Stimulated activated CD4-positive, alpha-beta T cell treated with anti-CD3 and anti-CD28 coated beads, Interleukin-12 subunit alpha, Interleukin-12 subunit beta, amount 100 ng/mL, for 48 hours (primary cell): ENCODE measurements at places on chromosomes 7 and 10.

DNA sequence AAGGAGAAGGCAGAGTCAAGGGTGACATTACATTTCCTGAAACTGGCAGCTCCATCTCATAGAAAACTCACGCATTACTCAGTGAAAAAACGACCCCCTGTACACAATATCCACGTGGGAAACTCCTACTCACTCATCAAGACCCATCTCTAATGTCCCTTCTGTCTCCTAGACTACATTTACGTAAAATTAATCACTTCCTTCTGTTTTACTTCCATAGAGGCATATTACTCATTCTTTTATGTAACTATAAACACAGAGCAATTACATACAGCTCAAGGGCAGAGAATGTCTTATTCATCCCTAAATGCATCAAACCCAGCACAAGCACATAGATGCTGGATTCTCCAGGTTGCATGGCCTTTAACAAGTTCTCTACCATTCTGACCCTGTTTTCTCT, 281.8 kb downstream of the KCNMA1 start:
- no peak for DNase-seq

DNA sequence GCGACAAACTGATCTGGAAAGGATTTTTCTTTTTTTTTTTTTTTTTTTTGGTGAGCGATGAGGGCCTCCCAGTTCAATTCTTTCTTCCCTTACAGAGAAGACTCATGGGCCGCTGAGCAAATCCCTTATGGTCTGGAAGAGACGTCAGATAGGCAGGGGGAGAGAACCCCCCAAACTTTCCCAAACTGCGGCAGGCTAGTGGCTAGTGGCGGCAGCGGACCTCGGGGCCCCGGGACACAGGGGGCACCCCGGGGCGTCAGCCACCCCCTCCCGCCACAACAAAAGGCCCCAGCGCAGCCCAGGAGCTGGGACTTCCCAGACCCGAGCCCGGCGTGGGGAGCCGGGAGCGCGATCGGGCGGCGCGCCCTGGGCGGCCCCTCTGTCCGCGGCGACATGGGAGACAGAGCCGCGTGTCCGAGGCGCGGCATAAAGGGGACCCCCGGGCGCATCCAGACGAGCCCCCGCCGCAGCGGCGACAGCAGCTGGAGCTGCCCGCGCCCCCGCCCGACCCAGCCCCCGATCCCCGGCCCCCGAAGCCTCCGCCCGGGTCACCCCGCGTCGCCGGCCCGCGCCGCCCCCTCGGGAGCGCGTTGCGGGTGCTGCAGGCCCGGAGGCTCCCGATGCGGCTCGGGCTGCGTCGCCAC, 755 bp downstream of the FAM171A1 start:
- no peak for DNase-seq

DNA sequence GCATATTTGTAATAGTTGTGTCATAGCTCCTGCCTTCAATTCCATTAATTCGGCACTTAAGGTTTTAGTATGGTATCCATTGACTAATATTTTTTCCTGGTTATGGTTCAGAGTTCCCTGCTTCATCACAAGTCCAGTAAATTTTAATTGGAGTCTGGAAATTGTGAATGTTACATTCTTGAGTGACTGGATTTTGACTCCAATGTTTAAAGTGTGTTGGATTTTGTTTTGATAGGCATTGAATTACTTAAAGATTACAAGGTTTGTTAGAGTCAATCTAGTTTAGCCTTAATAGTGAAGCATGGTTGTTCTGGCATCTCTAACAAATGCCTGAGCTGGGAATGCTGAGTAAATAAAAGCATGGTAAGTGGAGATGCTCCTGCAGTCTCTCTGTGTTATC, 326.6 kb upstream of the IGFBP3 start:
- DNase-seq: no peak

DNA sequence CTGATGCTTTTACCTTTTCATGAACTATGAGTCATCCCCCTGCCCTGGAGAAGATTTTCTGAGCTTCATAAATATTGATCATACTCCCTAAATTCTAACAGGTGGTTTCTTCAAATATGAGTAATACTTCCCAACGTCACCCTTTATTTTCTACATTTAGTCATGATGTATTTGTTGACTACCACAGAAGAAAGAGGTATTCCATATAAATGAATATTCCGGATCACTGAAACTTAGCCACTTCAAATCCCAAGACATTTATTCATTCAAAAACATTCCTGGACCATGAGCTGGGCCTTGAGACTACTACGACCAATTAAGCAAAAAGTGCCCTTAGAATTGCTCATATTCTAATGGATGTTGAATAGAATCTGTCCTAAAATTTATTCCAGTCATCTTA, 395.8 kb upstream of the NPVF start:
- no peak for DNase-seq

GRCh38 chr10:96890172-96890513, 58.0 kb downstream of the LCOR start:
- DNase-seq: no peak

DNA sequence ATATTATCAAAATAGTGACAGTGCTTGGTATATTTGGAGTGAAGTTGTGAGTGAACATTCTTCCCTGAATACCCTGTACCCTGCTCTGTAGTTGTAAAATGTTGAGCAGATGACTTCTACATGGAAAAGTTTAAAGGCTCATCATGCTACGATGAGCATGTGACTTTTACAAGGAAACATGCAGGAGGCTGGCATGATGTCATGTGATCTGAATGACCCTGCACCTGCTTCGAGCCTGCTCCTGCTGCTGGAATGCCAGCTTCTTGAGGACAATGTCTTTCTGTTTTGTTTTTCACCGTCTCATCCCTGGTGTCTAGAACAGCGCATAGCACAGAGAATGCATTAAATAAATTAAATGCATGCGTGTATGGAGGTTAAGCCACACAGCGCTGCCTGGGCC, 5.4 kb upstream of the INPP5A start:
- no peak for DNase-seq

DNA sequence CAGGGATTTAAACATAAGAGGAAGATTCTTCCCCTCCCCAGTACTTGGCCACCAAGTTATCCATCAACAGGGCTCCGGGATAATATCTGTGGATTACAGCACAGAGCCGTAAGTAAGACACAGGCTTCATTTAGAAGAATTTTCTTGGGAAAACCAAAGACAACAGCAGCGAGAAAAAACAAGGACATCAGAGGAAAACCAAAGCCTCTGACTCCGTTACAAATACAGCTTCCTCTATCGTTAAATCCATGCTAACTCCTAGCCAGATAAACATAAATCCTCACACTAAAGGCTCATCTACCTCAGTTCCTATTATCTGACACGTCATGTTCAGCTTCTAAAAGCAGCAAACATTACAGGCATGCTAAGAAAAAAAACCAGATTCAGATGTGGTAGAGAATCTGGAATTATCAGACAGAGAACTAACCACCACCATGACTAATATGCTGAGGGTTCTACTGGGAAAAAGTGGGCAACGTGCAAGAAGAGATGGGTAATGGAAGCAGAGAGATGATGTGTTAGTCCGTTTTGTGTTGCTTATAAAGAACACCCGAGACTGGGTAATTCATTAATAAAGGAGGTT, 48.4 kb downstream of the BRI3 start:
- no peak for DNase-seq

GRCh38 chr7:99244939-99245338, 27.7 kb upstream of the MYH16 start:
- no peak for DNase-seq

DNA sequence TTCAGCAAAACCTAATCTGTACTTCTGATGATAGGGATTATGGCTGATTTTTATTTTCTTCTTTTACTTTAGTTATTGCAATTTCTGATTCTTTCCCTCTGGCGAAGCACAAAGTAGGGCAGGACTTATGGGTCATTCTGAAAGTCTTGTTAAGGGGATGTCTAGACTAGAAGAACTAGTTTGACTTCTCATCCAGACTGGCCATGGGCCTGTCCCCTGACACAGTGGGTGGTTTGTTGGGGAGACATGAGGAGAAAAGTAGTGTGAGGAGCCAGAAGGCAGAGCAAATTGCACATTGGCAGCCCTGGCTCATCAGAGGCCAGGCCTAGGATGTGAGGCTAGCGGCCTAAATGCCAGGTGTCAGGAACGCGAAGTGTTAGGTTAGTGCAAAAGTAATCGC, 152.8 kb downstream of the RTKN2 start:
- no peak for DNase-seq

GRCh38 chr10:120345186-120345585, 111.8 kb upstream of the PLPP4 start:
- no peak for DNase-seq

- DNase-seq: no peak
Observed at GRCh38 chr7:106064771-106065574, 47.1 kb downstream of the SYPL1 start.

GRCh38 chr10:13317474-13317873, 17.6 kb upstream of the PHYH start:
- no peak for DNase-seq

DNA sequence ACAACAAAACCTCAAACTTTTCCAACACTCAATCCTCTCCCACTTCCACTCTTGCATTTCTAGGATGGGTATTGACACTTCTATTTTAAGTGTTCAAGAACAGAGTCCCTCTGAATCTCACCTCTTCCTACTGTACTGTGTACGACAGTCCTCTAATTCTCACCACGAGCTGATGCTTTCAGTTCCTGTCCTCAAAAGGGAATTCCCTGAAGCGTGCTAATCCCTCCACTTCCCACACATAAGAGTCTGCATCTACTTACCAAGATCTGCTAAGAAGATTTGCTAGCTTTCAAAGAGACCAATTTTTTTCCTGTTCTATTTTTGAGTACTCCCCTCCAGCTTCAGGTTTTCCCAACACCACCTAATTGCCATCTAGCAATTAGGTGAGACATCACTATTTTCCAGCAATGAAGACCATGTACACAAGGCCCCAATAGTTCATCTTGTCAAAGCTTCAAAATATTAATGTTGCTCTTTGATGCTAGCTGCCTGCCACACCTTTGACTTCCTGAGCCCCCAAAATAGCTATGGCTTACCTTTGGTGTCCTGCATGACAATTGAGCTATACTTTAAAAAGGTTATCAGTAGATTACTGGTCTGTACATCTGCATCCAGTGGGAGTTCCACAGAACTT, 54.4 kb downstream of the ARMH3 start:
- no peak for DNase-seq

- no peak for DNase-seq
Observed at GRCh38 chr7:128350708-128351295, 7.1 kb upstream of the RBM28 start.

- no peak for DNase-seq
Observed at GRCh38 chr10:12388671-12389070, 39.3 kb downstream of the CAMK1D start.

DNA sequence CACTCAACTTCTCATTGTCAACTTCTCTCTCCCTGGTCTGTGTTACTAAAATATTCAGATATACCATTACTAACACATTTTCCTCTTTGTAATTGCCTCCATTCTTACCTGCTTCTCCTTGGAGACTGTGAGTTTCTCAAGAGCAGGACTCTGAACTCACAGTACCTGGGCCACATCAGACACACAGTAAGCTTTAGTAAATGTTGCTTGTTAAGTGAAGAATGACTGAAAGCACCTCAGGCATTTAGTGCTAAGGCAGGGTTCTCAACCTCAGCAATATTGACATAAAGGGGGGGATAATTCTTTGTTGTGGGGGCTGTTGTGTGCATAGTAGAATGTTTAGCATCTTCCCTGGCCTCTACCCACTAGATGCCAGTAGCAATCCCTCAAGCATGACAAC, 72.0 kb upstream of the RAB11FIP2 start:
- DNase-seq: no peak

GRCh38 chr10:91513598-91514424, 103.7 kb downstream of the HECTD2 start:
- DNase-seq: no peak

DNA sequence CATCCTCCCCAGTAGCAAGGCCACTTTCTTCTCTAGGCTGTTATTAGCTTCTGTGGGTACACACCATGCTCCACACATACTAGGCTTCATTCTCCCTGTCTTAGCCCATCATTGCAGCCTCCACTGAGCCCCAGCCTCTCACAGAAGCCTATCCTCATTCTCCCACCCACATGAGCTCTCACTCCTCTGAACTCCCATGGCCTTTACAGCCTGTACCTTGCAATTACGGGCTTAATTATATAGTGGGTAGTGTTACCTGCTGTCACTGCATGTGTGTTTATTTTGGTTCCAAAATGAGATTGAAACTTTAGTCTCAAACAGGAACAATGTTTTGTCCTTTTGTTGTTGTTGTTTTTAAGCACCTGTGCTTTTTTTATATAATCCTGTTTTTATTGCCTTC, 460.0 kb downstream of the KCNMA1 start:
- no peak for DNase-seq

DNA sequence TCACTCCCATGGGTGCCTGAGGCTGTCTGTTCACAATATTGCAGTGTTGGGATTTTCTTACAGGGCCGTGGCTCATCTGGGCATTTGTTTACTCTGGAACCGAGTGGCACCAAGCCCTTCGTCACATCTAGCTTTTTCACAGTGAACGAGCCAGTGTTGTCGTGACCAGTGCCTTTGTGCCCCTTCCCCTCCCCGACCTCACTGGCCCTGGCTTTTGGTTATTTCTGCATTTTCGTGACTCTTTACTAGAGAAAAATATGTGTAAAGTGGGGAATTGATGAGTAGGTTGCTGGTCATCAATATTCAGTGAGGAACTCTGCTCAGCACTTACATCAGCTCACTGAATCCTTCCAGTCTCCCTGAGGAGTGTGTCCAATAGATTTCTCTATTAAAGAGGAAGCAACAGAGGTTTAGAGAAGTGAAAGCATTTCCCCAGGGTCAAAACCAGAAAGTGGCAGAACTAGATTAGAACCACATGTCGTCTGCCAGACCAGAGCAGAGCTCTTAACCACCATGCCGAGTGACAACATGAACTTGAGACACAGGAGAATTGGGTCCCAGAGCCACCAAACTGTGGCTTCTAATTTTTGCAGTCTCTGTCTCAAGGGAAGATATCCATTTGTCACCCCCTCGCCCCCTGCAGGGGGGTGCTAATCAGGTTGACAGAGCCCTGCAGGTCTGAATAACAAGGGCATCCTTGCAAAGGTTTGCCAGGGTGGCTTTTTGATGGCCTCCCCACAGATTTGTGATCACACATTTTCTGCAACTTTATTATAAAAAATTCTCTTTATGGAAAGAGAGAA, 125.3 kb downstream of the CHN2 start:
- no peak for DNase-seq

GRCh38 chr7:53500076-53500475, 464.6 kb downstream of the POM121L12 start:
- DNase-seq: no peak
